Smooth muscle cell of the brain vasculature (primary cell): ENCODE measurements at places on chromosomes 5 and 9.

DNA sequence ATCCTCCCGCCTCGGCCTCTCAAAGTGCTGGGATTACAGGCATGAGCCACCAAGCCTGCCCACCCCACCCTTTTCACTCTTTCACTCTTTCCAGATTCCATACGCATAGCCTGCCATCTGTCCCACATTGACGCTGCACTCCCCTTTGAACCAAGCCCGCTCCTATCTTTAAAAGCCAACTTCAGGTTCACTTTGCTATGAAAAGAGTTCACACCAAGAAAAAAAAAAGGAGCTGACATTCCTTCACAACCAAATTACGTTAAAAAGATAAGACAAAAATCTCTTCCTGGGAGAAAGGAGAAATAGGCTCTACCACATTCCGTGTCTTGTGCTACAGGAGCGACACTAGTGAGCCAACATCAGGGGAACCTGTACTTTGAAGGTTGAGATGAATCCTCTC is 41.5 kb downstream of the DMRT1 start:
- no peak for DNase-seq

DNA sequence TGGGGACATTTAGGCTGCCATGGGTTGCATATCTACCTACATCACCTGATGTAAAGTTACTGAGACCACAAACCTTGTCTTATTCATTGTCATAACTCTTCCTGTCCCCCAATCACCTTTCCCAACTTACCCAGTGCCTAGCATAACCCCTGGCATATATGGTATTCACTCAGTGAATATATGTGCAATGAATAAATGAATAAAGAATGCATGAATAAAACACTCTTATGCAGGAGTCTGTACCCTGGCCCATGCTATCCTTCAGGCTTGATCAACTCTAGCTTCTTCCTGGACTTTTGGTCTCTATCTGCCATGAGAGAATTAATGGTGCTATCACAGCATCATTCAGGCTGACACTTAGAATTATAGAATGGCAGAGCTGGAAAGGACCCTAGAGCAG is 285.2 kb downstream of the SMARCA2 start:
- DNase-seq, result no peak

DNA sequence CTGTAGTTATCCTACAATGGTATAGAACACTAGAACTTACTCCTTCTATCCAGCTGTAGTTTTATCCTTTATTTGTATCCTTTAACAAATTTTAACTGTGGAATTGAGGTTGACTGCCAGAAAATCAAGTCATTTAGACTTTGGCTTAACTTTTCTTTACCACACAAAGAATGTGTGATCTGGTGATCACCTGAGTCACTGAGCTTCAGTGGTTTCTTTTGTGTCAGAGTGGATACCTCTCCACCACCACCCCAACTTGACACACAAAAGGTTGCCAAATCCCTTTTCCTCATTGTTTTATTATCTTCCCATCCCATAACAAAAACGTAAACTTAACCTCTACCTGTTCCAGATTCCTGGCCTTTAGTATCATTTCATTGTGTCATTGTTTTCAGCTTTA is 5.5 kb downstream of the OTULIN start:
- DNase-seq, result no peak

- no peak for DNase-seq
Measured at GRCh38 chr9:34337403-34337802, 8.0 kb downstream of the NUDT2 start.

GRCh38 chr9:109974143-109974917 is 194.3 kb downstream of the PALM2AKAP2 start:
- no peak for DNase-seq

DNA sequence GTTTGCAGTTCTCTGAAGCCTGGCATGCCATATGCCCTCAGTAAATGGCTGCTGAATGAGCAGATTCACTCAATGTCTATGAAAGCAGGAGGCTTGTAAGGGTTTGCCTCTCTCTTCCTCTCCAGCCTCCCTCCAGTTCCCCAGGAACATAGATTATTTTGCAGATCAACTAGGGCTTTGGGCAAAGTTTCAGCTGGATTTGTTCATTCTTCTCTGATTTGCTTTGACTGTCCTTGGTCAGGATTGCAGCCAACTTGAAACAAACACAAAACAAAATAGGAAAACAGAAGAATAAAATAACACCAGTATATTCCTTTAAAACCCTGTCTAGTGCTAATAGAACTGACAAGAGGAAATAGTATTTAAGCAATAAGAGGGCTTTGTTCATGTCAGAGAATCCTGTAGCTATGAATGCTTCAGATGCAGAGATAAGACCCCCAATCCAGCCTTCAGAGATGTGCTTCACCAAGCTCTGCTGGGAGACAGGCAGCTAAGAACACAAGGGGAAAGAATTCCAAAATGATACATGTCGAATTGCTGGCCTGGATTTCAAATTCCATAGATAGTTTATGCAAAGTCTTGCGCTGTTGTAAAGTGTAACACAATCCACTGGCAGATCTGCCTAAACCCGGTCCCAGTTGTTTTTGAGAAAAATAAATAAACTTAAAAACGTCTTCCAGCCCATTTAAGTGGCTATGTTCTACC is 174.3 kb downstream of the PAPPA start:
- no peak for DNase-seq

GRCh38 chr9:8864545-8864896 is 1064.9 kb upstream of the DMAC1 start:
- no peak for DNase-seq
